Glutamatergic neuron (in vitro differentiated cells): ENCODE measurements at places on chromosomes 7 and 10.

- DNase-seq: no peak
Observed at GRCh38 chr10:12774204-12774894, 227.2 kb downstream of the CCDC3 start.

DNA sequence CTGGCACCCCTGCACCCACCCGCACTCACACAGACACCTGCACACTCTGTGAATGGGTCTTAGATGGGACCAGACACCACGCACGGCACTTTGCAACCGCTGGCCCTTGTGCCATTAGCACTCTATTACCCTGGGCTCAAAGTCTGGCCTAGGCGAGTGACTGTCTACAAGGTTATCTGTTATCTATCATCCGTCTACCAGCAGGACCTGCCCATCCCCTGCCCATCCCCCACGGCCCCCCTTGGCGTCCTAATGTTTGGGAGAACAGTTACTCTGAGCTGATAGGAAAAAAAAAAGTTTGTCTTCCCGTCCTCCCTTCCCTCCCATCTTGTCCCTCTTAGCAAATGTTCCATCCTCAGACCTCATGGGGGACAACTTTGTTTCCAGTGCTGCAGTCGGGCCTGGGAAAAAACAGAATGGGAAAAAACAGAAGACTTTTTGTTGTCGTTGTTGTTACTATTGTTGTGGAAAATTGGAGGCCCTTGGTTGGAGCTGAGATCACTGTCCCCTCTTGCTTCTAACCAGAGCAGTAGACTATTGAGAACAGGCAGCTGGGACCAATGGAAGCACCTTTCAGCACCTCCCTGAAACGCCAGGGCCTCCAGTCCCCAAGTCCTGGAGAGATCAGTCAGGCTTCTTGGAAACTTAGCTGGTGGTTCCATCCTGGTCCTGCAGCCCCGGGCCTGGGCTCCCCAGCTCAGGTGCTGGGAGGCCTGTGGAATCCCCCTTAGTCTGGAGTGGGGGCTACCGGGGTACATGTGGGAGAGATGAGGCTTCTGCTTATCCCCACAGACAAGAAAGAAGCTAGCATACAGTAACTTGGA is 12.2 kb downstream of the UNCX start:
- DNase-seq: no peak

DNA sequence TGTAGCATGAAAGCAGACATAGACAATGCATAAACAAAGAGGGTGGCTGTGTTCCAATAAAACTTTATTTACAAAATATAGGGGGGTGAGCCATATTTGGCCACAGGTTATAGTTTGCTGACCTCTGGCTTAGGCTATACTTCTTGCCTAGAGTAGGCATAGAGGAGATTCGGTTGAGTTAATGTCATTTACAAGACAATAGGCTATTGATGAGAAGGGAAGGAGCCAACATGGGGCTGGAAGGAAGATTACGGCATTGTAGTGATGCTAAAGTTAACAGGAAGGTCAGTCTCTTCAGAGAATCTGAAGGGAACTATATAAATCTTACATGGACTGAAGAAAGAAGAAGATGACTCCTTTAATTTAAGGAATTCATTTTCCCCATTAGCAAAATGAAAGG is 463.5 kb downstream of the HTR7 start:
- no peak for DNase-seq

GRCh38 chr7:155289107-155289506 is 8.6 kb upstream of the INSIG1 start:
- peak; percentile 52 for DNase-seq

- DNase-seq: no peak
Observed at GRCh38 chr10:57338823-57339558, 928.7 kb downstream of the IPMK start.

DNA sequence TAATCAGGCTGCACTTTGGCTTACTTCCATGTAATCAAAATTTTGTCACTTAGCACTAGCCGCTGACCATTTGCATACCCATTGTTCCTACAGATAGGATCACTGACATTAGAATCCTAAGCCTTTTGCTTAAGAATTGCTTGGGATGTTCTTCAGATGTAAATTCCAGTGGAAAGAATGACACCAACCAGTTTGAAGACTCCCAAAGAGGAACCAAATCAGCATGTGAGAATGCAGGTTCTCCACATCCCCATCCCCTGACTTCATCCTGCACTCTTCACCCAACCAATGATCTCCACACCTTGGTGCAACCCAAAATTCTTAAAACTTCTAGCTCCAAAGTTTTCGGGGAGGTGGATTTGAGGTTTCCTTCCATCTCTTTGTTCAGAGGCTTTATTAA is 345.6 kb downstream of the GPAM start:
- DNase-seq: no peak

DNA sequence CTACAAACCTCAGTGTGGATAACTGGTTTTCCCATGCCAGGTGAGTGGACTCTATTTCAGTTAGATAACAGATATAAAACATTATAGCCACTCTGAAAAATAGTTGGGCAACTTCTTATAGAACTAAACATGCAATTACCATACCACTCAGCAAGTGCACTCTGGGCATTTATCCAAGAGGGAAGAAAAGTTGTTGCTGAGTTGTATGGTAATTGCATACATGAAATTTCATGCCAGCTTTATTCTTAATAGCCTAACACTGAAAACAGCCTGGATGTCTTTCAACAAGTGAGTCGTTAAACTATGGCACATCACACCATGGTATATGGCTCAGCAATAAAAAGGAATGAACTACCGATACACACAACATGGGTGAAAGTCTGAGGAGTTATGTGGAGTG is 10.6 kb upstream of the UPP1 start:
- no peak for DNase-seq

GRCh38 chr10:11234857-11235531 is 217.3 kb downstream of the CELF2 start:
- DNase-seq: no peak

GRCh38 chr10:25914776-25915175 is 19.3 kb upstream of the MYO3A start:
- no peak for DNase-seq

- DNase-seq: no peak
Observed at GRCh38 chr7:83976302-83976701, 218.3 kb downstream of the SEMA3A start.

DNA sequence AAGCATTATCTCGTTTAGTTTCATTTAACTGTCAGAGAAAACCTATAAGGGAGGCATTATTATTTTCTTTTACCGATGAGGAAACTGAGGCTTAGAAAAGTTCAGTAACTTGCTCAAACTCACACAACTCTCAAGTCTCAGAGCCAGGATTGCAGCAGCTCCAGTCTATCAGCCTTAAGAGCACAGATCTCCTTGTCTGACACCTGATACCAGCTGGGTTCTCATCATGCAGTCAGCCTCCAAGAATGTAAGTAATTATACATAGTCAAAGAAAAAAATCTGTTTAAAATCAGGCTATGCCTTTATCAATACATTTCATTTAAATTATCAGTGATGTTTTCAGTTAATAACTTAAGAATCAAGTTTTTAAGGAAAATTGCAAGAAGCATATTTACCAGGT is 236.6 kb upstream of the TCF7L2 start:
- DNase-seq: no peak

- no peak for DNase-seq
Observed at GRCh38 chr10:49024484-49024883, 84.8 kb upstream of the LRRC18 start.

GRCh38 chr10:100349087-100349486 is 2.1 kb downstream of the SCD start:
- no peak for DNase-seq

DNA sequence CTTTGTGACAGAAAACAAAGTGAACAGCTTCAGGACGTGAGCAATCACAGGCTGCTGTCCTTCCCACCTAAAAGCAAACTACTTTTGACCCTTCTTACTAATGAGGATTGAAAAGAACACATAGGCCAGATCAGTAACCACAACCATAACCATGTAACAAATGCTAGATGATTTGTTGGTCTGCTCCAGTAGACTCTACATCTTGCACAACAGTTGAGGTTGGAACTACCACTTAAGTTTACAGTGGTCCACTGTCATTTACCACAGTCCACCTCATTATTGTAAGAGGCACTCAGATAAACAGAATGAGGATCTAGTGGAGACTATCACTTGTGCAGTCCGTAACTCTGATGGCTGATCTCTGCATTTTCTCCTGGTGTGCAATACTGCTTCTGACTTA is 27.8 kb downstream of the NET1 start:
- no peak for DNase-seq

DNA sequence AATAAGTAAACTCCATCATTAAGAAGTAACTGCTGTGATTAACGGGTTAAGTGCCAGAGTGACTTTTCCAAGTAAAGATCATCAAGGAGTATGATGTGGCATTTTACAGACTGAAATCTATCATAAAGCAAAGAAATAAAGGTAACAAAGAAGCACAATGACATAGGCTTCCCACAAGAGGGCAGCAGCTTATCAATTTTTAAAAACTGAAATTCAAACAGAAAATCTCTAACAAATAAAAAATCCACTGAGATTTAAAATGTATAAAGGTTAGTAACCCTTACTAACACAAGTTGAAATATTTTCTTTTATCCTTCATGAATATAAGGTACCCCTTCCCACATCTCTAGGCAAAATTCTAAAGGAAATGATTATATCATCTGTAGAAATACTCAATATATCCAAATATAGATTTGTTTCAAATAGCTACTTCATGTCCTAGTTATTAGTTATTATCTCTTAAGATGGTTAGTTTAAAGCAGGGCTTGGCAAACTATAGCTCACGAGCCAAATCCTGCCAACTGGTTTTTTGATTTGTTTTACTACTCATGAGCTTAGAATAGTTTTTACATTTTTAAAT is 29.2 kb downstream of the FAM3C start:
- DNase-seq: no peak

- no peak for DNase-seq
Observed at GRCh38 chr10:70174058-70174741, 3.9 kb upstream of the SAR1A start.

DNA sequence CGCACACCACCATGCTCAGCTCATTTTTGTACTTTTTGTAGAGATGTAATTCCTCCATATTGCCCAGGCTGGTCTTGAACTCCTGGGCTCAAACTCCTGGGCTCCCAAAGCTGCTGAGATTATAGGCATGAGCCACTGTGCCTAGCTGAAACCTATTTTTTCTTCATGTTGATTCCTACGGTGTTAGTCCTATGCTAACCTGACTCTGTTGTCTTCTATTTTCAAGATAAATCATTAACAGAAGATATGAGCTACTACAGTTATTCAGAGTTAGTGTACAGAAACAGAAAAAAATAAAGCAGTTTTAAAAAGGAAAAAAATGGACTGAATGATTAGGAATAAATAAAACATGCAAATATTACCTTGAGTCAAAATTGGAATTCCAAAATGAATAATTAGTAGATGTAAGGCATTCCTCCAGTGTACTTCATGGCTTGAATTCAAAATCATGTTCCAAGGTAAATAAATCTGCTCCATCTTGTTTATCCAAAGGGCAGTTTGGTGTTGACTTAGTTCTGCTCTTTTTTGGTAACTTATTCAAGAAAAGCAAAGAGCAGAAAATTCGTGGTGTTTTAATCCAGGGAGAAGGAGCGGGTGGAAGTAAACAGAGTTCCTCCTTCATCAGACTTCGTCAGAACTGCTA is 185.8 kb downstream of the CACNB2 start:
- no peak for DNase-seq

GRCh38 chr10:97879241-97879640 is 29.6 kb downstream of the GOLGA7B start:
- DNase-seq: no peak

- no peak for DNase-seq
Observed at GRCh38 chr7:11831156-11831735, 752 bp downstream of the THSD7A start.

DNA sequence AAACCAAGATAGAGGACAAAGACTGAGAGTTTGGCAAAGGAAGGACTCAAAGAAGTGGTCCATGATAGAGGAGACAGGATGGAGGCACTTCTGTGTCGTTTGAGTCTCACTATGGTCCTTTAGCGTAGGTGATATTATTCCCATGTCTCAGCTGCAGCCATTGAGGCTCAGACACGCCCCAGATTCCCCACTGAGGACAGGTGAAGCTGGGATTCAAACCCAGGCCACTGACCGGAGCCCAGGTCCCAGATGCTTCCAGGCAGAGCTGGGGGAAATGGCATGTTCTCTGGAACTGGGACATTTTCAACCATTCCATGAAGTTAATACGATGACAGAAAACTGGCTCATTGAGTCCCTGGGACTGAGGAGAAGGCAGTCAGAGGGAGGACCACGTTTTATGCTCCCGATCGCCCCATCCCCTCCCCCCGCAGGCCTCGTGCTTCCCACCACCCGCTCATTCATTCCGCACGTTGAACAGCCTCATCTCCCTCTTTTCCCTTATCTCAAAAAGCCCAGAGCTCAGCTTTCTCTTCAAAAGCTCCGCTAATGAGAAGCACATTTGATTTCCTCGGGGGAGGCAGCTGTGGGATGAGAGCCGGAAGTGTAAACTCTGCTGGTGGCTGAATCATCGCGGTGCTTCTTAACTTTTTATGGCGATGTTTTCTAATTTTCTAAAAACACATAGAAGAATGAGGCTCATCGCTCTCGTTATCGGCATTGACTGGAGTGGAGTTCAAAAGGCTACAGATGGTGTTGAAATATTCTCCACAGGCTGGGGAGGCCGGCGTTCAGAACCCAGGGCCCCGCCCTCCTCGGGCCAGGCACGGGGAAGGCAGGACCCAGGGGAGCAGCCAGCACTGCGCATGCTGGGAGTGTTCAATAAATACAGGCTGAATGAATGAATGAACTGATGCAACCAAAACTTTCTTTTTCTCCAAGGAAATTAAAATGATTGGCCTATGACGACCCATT is 64.0 kb downstream of the OAT start:
- DNase-seq: peak; percentile 87

DNA sequence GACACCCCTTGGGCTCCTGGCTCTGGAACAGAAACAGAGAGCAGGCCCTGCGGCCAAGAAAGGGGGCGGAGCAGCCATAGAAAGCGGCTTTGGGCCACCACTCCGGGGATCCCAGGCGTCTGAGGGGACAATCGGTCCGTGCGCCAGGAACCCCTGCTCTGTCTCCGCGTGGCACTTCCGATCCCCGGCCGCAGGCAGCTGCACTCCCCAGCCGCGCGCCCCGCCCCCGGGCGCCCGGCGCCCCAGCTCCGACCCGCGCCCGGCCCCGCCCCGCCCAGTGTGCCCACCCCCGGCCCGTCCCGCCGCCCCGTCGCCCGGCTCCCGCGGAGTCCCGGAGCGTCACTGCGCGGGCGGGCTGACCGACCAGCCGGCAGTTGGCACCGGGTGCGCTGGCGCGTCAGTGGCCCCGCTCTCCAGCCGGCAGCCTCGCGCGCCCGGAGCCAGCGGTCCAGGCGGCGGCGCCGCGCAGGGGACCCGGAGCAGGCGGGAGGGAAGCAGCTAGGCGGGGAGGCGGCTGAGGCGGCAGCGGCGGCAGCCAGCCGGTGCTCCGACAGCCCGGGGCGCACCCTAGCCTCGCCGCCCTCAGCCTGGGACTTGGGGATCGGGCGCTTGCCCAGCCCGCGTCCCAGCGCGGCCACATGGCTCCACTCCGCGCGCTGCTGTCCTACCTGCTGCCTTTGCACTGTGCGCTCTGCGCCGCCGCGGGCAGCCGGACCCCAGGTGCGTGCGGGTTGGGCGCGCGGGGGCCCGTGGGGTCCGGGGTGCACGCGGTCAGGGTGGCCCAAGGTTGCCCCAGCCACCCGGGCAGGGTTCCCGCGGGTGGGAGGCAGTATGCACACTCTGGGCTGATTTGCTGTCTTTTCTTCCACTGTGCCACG is at the start of gene ADAMTS14:
Gene ADAMTS14 (plus strand): TSS at position 342 of the 878 bp plus-strand sequence. CDS start 297 bp downstream, at position 639.
- peak; percentile 68 for DNase-seq

GRCh38 chr7:151696721-151697514 is 177.2 kb upstream of the RHEB start:
- DNase-seq: peak; percentile 32

- DNase-seq: peak; percentile 76
Observed at GRCh38 chr10:102352066-102352715, 43.3 kb upstream of the NFKB2 start.
